Activated CD8-positive, alpha-beta memory T cell treated with anti-CD3 and anti-CD28 coated beads, Interleukin-2, amount 50 U/mL, for 48 hours (primary cell): ENCODE measurements at places on chromosomes 2 and 18.

DNA sequence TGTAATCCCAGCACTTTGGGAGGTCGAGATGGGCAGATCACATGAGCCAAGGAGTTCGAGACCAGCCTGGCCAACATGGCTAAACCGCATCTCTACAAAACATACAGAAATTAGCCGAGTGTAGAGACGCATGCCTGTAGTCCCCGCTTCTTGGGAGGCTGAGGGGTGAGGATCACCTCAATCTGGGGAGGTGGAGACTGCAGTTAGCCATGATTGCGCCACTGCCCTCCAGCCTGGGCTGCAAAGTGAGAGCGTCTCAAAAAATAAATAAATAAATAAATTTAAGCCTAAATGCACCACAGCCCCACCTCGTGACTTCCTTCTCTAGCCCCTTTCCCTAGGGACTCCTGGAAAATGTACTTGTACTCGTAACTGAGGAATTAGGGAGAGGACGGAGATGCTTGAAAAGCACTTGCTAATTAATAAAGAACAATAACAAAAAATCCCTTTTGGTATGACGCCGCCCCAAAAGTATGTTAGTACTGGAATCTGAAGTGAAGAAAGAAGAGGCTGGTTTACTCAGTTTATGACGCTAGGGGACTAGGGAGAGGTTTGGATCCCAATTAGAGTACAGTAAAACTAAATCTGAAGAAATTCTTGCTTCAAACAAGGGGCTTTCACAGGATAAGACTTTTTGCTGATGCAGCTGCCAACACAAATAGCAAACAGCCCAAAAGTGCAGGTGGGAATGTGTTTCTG lies 887 bp upstream of the ZNF396 start:
- no peak for DNase-seq

DNA sequence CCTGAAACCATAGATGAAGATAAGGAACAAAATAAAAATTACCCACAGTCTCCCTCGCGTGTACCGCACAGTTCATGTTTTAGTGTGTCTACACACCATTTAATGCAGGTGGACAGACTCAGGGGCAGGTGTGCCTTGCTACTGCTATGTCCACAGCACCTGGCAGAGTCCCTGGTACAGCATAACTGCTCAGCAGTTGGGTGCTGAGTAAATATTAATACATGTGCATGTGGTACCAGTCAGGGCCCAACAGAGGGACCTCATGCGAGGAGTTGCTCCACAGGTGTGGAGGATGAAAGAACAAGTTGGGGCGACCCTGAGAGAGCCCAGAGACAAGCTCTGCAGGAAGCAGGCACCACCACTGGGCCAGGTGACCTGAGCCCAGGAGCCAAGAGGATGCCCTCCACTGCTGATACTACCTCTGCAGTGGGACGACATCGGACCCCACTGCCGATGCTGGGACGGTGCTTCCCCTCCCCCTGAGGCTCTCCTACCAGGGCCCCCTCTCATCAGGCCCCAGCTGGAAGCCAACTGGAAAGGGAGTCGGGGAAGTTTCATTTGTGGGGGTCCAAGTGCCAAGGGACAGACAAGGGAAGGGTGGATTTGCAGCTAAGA lies 100.8 kb downstream of the NEDD4L start:
- no peak for DNase-seq

DNA sequence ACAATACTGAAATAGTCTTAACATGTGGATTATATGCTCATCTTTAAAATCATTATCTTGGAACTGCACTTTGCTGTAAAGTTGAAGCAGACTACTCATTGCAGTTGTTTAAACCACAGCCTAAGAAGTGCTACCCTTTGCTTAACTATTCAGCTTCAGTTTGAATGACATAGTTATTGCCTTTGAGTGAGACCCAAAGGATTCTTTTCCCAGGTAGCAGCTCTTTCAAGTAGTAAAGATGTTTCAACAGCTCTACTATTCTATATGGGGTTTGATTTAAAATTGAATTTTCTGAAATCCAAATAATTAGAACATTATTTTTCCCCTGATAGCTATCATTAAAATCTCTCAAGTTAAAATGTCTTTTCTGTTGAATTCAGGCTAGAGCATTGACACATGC lies 1.1 kb downstream of the SCG2 start:
- DNase-seq = no peak

DNA sequence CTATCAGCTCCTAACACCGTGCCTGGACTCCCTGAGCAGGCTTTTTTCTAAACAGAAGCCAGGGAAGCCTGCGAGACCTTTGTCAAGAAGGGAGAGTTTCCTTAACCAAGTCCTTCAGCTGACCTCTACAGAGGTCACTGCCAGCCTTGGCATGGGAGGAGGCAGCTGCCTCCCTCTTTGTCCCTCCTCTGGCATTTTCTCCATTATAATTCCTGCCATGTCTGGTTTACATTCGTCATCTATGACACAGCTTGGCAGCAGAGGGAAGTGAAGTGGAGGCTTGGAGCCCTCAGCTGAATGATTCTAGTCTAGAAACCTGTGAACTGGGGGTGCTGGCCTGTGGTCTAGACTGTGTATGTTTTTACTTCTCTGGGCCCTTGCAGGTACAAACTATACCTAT lies 22.5 kb downstream of the LIPG start:
- no peak for DNase-seq

GRCh38 chr18:55404832-55405465 lies 183.0 kb downstream of the TCF4 start:
- DNase-seq = no peak

DNA sequence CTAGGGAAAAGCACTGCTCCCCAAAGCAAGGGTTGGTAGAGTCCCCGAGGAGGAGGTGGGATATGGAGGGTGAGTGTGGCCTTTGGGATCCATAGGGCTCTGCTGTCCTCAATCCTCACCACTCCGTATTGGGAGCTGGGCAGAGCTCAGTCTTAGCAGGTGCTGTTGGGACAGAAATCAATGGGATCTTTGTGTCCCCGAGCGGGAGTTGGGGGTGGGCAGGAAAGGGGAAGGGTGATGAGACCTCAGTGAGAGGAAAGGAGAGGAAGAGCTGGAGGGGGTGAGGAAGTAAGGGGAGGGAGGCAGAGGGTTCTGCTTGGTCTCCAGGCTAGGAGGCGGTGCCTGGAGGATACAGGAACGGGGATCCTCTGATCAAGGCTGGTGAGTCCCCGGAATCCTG lies 2.6 kb downstream of the ASIC4 start:
- no peak for DNase-seq

DNA sequence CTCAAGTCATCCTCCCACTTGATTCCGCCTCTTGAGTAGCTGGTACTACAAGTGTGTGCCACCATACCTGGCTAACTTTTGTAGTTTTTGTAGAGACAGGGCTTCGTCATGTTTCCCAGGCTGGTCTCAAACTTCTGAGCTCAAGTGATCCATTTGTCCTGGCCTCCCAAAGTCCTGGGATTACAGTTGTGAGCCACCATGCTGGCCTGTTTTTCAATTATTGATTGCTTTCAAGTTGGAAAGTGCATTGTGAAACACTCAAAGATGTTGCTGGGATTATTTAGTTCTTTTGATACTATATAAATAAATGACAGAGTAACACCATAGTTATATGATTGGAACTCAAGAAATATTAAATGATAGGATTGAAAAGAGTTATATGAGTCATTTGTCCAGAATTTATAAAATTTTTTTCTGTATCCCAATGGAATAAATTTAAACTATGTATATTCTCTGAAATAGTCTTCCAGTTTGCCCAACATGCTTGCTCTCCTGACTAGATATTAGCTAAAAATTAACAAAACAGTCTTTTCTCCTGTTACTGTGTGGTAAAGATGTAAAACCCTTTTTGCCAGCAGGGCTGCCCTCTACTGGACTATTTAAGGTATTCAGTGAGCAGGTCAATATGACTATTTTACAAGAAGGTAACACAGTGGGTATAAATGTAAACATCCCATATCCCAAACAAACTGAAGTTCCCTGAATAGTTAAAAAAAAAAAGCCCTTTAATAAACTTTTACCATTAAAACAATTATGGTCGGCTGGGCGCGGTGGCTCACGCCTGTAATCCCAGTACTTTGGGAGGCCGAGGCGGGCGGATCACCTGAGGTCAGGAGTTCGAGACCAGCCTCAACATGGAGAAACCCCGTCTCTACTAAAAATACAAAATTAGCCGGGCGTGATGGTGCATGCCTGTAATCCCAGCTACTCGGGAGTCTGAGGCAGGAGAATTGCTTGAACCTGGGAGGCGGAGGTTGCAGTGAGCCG lies 42.7 kb downstream of the ACSL3 start:
- no peak for DNase-seq

- no peak for DNase-seq
These were observed 7.9 kb downstream of the REV1 start for GRCh38 chr2:99481941-99482340.

DNA sequence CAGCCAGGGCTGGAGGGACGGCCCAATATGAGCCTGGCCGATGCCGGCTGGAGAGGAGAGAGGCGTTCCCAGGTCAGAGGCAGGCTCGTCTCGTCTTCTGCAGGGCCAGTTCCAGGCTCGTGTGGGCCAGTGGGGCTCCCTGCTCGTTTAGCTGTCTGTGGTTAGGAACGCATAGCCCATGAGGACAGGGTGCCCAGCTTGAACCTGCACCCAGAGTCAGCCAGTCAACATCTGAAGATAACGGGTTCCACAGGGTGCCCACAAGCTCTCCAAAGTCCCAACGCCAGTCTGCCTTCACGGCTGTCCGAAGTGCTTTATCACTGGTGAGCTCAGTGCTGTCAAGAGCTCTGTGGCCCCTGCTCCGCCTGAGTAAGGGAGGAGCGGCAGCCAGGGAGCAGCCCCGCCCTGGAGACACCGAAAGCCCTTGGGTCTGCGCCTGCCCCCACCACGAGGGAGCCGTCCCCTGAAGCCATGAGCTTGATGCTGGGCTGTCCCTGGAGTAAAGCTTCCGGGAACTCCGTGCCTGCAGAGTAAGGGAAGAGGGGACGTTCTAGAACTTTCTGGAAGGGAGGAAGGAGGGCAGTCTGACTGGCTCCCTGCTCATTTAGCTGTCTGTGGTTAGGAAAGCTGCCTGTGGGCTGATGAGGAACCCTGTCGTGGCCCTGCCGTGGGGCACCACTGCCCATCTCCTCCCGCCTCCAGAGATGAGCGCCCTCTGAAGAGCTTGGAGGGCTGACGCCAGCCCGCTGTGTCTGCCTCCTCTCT lies 2.7 kb upstream of the HSBP1L1 start:
- DNase-seq = no peak

DNA sequence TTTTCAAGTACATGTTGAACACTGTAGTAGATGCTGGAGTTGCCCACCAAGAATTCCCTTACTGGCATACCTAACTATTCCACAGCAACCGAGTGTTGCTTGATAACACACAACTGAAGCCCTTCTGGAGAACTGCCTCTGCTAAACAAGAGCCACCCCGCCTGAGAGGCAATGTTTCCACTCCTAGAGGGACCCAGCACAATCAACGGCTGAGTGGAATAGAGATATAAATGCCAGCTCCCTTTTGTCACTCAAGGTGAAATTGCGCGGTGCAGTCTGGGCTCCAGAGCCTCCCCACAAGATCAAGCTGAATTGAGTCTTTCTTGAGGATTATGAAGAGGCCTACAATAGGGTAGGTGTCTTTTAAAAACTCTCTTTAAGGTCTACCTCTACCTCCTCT lies 49.1 kb upstream of the SCN9A start:
- no peak for DNase-seq
